Gastroesophageal sphincter (tissue), 4 donors: ENCODE measurements at places on chromosomes 1 and 21. TPM values are rescaled to one million over a fixed set of nuclear protein-coding genes. Genes with fewer than 3 reads are reported as not detected.

The OR2AK2 gene
- not detected for total RNA-seq

The STYXL2 gene
- 0.16 TPM for total RNA-seq

The MYOG gene
- total RNA-seq = not detected

The NBPF3 gene
- total RNA-seq = 7.5 TPM

The FAM163A gene
- total RNA-seq = 0.19 TPM

The GPR37L1 gene
- 0.16 TPM for total RNA-seq

The B3GALT2 gene
- total RNA-seq = 5.3 TPM

The NGF gene
- 0.74 TPM for total RNA-seq

The TCHH gene
- total RNA-seq = 0.54 TPM

The CYP4Z1 gene
- total RNA-seq = 1.2 TPM

The PADI1 gene
- total RNA-seq = not detected

The HECTD3 gene
- 36.6 TPM for total RNA-seq

The EFNA1 gene
- total RNA-seq = 25.8 TPM

The ACTL8 gene
- not detected for total RNA-seq

The LRRC8B gene
- total RNA-seq = 6.9 TPM

The MIGA1 gene
- 20.6 TPM for total RNA-seq

The CBS gene
- total RNA-seq = 9.7 TPM

The SLC44A5 gene
- total RNA-seq = 0.35 TPM

The COL11A1 gene
- total RNA-seq = not detected

The DYNLT5 gene
- total RNA-seq = 3.9 TPM

The AJAP1 gene
- 0.81 TPM for total RNA-seq

The BROX gene
- 41.3 TPM for total RNA-seq

The GPR89B gene
- 21.0 TPM for total RNA-seq

The PDE4B gene
- 10.4 TPM for total RNA-seq

The ATP8B2 gene
- total RNA-seq = 175 TPM

The LCE1C gene
- not detected for total RNA-seq

The KDF1 gene
- total RNA-seq = not detected

The GLIS1 gene
- total RNA-seq = 0.27 TPM

The CLCA4 gene
- 20.3 TPM for total RNA-seq
